ENCODE measurements at places on chromosomes 3 and 15.

DNA sequence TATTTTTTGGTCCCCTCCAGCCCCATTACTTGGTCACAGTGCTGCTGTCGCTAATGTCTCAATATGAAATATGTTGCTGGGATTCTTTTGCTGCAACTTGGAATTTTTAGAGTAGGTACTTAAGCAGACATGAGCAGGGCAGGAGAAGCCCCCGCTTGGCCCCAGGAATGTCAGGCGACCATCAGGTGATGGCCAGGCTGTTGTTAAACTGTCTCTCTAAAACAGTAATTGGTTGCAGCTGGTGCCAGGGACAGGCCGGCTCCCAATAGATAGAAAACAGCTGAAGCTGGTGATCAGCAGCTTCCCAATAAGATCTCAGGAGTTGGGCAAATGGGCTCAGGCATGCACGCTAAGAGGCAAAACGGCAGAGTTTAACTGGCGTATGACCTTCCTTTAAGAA is 329.9 kb upstream of the TBL1XR1 start:
- no peak for DNase-seq

DNA sequence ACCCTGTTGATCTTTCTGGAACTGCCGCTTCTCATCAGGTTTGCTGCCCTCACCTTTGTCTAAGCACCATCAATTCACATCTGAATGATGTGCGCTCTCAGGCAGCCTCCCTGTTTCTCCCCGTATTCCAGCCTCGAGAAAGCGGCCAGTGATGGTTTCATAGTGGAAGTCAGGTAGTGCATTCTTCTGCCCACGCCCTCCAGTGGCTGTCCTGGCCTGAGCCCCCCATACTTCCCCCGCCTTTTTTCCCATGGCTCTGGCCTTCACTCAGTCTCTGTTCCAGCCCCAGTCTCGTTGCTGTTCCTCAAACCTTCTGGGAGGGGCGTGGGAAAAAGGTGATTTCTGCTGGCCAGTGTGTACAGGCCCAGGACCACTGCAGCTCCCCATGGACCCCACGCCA is 101.3 kb downstream of the ASB7 start:
- no peak for DNase-seq

DNA sequence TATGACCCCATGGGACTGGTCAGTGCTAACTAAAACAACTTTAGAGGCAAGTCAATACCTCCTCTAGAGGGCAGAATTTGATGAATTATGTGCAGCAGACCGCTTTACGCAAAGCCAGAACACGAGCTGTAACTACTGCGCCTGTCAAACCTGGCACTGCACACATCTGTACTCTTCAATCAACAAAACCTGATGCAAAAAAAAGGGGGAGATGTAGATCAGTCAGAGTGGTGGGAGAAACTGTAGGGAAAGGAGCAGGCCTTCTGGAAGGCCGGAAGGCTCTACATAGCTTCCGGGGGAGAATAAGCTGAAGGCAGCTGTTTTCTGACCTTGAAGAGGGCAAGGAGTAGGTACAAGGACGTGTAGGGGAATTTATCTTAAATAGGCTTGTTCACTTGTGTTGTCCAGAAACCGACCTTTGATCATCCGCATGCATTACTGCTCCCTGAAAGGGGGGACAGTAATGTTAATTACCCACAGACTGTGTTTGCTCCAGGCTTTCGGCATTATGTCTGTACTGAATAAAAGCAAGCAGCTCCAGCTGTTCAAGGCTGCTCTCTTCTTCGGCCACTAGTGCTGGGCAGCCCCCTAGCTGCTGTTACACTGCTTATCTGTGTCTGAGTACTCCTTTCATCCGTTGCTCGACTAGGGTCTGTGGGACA is 41.0 kb downstream of the GPR160 start:
- no peak for DNase-seq

DNA sequence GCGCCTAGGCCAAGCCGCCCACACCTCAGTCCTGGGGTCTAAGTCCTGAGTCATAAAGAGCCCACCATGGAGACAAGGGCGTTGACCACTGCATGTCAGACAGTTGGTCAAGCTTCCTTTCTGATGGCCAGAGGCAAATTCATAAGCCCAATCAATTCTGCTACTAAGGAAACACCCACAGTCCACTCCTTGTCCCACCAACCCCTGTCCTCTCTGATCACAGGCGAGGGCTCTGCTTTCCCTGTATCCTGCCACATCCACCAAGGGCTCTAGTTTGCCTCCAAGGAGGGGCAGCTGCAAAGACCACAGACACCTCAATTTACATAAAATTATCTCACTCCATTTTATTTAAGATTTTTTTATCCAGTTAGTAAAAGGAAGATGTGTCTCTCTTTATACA is 25.3 kb downstream of the CHAC1 start:
- no peak for DNase-seq

Measured in stimulated activated CD4-positive, alpha-beta T cell treated with anti-CD3 and anti-CD28 coated beads, Interleukin-15, amount 100 ng/mL, for 1 hour (primary cell).